ENCODE measurements at places on chromosomes 2 and 18.
A peak's percentile ranks its signal among the peaks of the same experiment; 100 is the strongest.

DNA sequence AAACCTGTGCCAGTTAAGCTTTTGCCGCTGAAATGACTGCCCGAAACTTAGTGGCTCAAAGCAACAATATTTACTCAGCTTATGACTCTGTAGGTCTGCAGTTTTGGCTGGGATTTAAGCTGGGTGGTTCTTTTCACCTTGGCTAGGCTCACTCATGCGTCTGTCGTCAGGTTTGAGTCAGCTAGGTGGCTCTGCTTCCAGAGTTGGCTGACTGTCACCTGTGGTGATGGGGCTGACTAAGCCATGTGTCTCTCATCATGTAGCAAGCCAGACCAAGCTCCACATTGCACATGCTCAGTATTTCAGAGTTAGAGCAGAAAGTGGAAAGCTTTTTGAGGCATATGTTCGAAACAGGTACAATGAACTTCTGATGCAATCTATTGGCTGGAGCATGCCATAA is 354.8 kb downstream of the MEIS1 start:
- DNase-seq: no peak

DNA sequence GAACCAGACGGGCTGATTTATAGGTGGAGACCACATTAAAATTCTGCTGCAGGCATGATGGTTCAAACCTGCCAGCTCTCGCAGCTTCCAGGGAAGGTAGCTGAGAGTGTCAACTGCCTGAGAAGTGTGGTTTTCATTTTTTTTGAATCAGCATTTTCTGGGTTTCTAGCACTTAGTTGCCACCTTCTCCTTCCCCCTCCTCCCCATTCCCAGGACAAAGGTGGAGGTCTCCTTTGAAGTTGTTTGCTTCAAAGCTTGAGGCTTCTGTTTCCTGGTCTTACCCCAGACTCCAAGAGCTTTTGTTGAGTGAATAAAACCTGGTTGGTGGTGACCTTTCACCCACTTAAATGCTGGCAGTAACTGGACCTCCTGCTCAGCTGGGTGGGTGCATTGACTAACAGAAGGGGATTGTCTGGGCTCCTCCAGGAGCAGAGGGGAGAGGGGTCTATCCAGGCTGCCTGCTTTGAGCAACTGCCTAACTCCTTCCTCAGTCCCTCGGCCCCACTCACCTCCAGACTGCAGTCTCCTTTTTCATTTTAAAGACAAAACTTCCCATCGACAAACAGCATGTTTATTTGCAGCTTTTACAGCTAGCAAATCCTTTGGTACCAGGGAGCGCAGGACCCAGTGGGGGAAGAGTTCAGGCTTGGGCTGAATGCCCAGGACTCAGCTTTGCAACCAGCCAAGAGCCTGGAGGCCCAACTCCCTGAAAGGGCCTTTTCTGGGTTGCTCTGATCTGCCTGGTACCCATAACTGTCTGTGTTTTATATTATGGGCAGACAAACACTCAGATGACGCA is 3.5 kb downstream of the RHOB start:
- no peak for DNase-seq

DNA sequence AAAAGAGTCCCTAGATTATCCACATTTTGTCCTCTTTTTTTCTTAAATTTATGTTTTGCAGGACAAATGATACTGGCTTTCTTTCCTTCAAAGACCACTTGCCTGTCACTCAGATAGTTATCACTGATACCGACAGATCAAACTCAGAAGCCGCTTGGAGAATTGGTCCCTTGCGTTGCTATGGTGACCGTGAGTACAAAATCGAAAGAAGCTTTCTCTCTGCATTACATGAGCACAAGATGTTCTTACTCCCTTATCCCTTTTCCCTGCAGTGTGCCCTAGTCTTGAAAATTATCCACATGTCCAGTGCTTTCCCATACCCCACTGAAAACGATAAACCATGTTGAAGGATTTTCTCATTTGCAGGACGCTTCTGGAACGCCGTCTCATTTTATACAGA is 738.5 kb downstream of the CNTNAP5 start:
- no peak for DNase-seq

DNA sequence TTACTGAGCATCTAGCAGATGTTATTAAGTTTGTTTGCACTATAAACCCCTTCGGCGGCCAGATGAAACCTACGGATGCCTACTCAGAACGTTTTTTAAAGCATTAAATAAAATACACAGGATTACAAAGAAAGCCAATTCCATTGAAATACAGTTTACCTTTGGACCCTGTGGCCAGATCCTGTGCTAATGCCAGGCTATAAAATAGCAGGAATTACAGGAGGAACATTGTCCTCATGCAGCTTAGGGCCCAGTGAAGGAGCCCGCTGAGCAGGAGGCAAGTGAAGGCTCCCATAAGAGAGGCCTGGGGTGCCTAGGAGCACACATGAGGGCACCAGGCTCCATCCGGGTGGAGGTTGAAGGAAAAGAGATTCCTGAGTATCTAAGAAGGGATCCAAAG is 310.4 kb downstream of the MTX2 start:
- no peak for DNase-seq

GRCh38 chr2:160541745-160542144 is 48.1 kb upstream of the RBMS1 start:
- no peak for DNase-seq

- DNase-seq: peak; percentile 53
Measured at GRCh38 chr2:101307950-101308431, 510 bp downstream of the RNF149 start.
